ENCODE measurements at places on chromosomes 1 and 21.

DNA sequence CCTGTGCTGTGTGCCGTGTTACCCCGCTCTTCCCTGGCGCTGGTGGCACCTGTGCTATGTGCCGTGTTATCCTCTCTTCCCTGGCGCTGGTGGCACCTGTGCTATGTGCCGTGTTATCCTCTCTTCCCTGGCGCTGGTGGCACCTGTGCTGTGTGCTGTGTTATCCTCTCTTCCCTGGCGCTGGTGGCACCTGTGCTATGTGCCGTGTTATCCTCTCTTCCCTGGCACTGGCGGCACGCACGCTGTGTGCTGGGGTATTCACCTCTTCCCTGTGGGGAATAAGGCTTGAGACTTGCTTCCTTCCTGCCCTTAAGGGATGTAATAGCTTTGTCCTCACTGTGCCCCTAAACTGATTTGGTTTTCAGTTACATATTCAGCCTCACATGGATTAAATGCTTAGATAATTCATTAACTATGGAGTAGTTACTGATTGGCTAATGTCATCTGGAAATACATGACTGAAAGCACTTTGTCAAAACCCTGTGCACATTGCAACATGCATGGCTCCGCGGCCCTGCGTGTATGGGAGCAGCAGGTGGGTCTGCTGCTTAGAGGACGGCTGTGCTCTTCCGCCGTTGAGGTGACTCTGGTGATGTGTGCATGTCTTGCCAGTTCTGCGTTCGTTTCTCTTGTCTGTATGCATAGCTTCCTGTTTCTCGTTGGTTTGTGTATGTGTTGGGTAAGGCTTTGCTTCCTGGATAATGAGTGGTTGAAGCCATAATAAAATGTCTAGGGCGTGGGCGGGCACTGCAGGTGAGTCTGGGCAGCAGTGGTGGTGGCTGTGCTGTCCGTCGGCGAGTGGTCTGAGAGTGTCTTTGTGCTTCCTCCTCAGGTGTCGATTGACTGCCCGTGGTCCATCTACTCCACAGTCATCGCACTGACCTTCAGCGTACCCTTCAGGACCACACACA lies 17.9 kb upstream of the PWP2 start:
- DNase-seq, result peak; percentile 89

GRCh38 chr1:29687166-29687565 lies 450.8 kb downstream of the PTPRU start:
- DNase-seq, result no peak

- no peak for DNase-seq
Observed at GRCh38 chr1:85935234-85935633, 221.3 kb downstream of the COL24A1 start.

DNA sequence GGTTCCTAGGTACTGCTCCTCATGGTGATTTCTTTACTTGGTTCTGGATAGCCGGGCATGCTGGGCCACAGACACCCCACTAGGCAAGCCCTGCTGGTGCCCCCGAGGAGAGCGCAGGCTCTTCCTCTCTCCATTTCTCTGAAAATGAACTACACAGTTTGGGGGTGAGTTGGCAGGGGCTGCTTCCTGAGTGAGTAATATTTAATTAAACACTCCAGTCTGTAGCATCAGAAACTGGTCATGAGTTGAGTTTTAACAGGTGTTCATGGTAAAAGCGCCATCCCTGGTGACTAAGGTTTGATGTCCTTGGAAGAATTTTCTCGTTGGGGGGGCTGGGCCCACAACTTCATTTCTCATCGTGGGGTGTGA lies 1.7 kb downstream of the SPSB1 start:
- DNase-seq, result no peak

DNA sequence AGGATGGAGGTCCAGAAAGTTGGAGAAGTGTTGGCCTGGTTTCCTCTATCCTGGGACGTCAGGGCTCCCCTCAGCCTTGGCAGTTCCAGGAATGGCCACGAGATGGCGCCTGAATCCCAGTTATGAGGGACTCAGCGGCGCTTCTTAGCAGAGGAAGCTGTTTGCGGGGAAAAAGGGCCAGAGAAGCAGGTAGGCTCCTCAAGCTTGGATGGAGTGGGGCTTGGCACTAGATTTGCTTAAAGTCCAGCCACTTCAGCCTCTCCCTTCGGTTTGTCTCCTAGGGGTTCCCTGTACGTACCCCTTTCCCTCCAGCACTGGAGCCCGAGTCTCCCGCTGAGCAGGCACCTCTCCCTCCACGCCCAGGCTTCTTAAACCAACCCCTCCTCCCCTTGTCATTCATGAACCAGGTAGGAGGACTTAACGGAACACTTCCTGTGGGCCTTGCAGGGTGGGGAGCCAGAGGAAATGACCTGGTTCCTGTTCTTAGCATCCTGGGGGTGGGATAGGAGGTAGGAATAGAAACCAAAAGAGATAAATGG lies 32.0 kb upstream of the TENT5B start:
- DNase-seq, result peak; percentile 87

DNA sequence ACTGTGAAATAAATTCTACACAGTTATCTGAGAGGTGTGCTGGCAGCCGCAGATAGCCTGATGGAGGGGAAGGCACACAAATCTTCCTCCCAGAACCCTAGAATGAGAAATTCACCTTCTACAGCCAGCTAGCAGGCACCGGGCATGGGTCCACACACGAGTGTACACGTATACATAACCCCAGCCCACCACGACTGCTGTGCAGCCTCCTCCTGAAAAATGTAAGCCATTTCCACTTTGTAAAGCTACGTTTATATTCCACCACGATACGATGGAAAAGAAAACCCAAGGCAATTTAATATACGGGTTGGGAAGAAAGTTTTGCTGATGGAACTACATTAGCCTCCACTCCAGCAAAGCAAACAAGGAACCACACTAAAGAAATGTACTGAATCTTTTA lies 1.8 kb downstream of the BTG3 start:
- DNase-seq, result no peak

DNA sequence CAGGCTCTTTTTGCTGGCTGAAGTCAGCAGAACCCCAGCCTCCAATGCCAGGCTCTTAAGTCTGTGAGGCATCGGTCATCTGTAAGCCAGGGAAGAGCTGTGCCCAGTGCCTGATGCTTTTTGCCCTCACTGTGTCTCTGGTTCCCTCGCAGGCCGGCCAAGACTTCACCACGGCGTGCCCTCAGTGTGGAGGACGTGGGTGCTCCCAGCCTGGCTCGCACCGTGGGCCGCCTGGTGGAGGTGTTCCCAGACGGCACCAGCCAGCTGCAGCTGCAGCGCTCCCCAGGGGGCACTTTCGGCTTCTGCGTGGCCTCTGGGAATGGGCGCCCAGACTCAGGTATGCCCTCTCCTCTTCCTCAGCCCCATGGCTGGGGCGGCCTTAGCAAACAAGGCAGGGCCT lies 32.5 kb downstream of the KIAA1614 start:
- no peak for DNase-seq

GRCh38 chr21:45481977-45482898 lies 60.0 kb downstream of the SLC19A1 start:
- no peak for DNase-seq

DNA sequence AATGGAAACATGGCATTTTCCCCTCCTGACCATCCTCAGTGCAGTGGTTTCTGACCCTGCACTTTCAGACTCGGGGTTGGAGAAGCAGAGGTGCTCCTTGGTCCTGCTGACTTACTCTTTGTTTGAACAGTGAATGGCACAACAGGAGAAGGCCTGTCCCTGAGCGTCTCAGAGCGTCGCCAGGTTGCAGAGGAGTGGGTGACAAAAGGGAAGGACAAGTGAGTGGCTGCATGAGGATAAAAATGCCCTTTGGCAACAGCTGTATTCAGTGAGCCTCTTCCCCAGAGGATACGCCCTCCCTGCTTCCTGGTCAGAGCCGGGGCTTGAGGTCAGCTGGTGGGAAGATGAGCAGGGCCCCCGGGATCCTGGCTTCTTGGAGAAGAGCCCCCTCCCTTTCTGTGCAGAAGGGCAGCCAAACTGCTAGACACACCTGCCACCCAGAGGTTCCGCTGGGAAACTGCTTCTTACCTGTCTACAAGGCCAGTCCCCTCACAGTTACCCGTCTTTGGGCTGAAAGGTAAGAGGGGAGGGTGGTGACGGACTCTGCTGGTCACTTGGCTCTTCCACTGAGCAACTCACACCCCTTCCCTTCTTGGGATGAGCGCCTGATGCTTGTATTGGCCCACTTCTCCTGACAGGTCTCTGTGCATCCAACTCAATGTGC lies 16.6 kb downstream of the NPL start:
- no peak for DNase-seq

DNA sequence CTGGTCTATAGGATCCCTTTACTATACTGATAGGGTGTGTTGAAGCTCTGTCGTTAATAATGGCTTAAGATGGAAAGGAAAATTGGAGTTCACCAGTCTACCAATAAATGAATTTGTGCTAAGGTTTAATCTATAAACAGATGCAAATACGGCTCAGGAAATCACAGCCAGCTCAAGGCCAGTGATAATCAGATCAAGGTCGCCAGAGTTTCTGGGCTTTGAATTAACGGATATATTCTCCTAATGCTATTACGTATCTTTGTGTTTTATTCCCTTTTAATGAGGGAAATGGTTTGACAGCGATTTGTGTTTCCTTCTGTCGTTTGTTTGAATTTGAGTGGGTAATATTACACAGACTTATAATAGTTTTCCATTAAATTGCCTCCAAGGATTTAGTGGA lies 279.6 kb downstream of the BACH1 start:
- no peak for DNase-seq

GRCh38 chr1:84889437-84889836 lies 3.6 kb downstream of the LPAR3 start:
- DNase-seq, result peak; percentile 27

DNA sequence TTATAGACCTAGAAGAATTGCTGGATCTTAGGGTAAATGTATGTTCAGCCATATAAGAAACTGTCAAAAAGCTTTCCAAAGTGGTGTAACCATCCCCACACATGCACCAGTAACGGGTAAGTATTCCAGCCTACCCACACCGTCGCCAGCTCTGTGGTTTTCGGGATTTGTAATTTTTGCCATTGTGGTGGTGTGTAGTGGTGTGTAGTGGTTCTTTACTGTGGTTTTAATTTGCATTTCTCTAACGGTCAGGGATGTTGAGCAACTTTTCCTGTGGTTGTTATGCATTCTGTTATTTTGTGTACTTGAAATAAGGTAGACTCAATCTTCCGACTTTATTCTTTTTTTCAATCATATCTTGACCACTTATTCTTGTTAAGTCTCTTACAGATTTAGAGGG lies 342.4 kb upstream of the AJAP1 start:
- DNase-seq, result no peak

Data from Kasumi-1 (cell line).